IMR-90 (cell line): ENCODE measurements at places on chromosomes 4 and X. TPM values are rescaled to one million over a fixed set of nuclear protein-coding genes. Genes with fewer than 3 reads are reported as not detected.

Gene HGFAC
- not detected in 2 replicates for total RNA-seq

Gene GLRA2
- not detected in 2 replicates for total RNA-seq

Gene ERVMER34-1
- not detected in 2 replicates for total RNA-seq

Gene MAGEC3
- not detected in 2 replicates for total RNA-seq

GRCh38 chr4:163484906-163485305 lies 9.6 kb upstream of the TMA16 start:
- H3K4me3 ChIP-seq, result no peak overlapping the region
- no peaks in the 10 kb centered on the region for H3K4me1 ChIP-seq
- H3K36me3 ChIP-seq, result no peaks in the 10 kb centered on the region
- peaks cover 7% of the 10 kb centered on the region for H3K27me3 ChIP-seq
- peak; percentile 51 for DNase-seq
- H3K27ac ChIP-seq, result no peak overlapping the region

- H3K4me1 ChIP-seq, result peaks cover 17% of the 10 kb centered on the region
- no peaks in the 10 kb centered on the region for H3K27me3 ChIP-seq
- no peak overlapping the region for H3K4me3 ChIP-seq
- peak; percentile 50 for DNase-seq
- H3K36me3 ChIP-seq, result peaks cover 61% of the 10 kb centered on the region
These were observed 50.0 kb downstream of the CCNI start for GRCh38 chr4:77025643-77026321.

DNA sequence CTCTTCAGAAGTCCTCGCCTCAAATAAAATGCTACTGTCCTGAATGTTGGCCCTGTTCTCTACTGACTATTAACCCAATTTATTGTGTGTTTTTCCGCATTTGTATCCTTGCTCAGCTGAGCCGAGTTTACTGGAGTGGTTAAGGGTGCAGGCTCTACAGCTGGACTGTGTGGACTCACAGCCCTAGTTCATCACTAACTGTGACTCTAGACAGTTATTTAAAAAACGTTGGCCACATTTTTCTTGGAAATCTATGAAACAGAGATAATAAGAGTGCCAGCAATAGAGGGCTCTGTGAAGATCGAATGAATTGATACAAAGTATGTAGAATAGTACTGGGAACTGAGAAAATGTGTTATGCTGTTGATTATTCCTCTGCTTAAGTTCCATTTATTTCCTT lies 2.9 kb upstream of the GUF1 start:
- H3K4me3 ChIP-seq, result no peak overlapping the region
- no peak overlapping the region for H3K27ac ChIP-seq
- no peak for DNase-seq
- no peaks in the 10 kb centered on the region for H3K4me1 ChIP-seq
- no peaks in the 10 kb centered on the region for H3K27me3 ChIP-seq
- no peaks in the 10 kb centered on the region for H3K36me3 ChIP-seq

DNA sequence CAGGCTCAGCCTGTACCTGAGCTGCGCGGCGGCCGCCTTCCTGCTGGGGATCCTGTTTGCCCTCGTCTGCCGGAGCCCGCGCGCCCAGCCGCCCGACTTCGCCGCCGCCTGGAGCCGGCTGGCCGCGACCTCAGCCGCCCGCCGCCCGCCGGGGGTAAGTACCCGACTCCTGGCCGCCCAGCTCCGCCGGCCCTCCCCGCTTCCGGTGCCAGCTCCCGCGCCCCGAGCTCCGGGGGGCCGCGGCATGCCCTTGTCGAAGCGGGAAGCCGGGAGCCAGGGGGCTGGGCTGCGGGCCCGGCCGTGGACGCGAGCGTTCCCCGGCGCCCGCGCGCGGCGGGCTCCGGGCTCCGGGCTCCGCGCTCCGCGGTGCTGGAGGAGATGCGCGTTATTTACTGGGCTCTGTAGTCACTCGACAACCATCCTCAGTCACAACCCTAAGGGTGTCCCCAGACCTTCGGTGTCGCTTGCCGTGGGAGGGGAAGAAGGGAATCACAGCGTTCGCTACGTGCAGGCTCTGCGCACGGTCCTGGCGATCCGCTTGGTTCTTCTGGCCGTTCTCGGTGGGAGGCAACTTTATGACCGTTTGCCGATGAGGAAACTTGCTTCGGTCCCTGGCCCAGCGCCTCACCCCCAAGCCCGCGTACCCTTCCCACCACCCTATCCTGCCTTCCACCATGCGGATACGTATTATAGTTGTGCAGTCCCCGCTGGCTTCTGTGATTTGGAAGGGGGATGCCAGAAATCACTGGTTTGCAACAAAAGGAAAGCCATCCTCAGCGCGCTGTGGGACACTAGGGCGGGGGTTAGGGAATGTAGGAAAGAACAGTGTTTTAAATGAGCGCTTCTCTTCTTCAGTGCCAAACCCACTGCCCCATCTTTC lies 944 bp downstream of the SNX25 start:
- DNase-seq, result peak; percentile 56
- H3K4me1 ChIP-seq, result peaks cover 6% of the 10 kb centered on the region; the same call in 1 of the 2 replicates
- H3K4me3 ChIP-seq, result peak overlapping the region; percentile 93
- no peaks in the 10 kb centered on the region for H3K27me3 ChIP-seq
- H3K27ac ChIP-seq, result peak overlapping the region; percentile 73

DNA sequence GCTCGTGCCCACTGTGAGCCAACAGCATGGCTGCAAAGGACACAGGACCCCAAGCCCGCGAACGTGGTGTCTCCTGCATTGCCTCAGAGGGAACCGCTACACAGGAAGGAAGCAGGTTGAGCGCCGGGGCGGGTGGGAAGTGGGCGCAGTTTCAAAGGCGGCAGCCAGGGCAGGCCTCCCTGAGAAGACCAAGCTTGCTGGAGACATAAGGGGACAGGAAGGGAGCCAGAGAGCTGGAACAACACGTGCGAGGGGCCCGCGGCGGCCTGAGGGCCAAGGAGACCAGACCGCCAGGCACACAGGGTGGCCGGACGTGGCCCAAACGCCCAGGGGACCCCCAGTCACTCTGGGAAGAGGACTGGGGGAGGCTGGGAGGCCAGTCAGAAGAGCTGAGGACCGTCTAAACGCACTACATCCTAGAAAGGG lies 32.0 kb downstream of the CTBP1 start:
- no peak for DNase-seq
- peaks cover 75% of the 10 kb centered on the region for H3K36me3 ChIP-seq
- no peak overlapping the region for H3K27ac ChIP-seq
- H3K4me3 ChIP-seq, result no peak overlapping the region

GRCh38 chr4:24768604-24769003 lies 26.8 kb upstream of the SOD3 start:
- H3K27ac ChIP-seq, result no peak overlapping the region
- no peaks in the 10 kb centered on the region for H3K36me3 ChIP-seq
- no peaks in the 10 kb centered on the region for H3K27me3 ChIP-seq
- DNase-seq, result no peak
- no peak overlapping the region for H3K4me3 ChIP-seq
- H3K4me1 ChIP-seq, result peaks cover 11% of the 10 kb centered on the region

GRCh38 chr4:8090312-8090711 lies 68.3 kb downstream of the ABLIM2 start:
- peaks cover 12% of the 10 kb centered on the region for H3K27me3 ChIP-seq
- no peaks in the 10 kb centered on the region for H3K4me1 ChIP-seq
- no peak overlapping the region for H3K27ac ChIP-seq
- H3K4me3 ChIP-seq, result no peak overlapping the region
- H3K36me3 ChIP-seq, result no peaks in the 10 kb centered on the region

DNA sequence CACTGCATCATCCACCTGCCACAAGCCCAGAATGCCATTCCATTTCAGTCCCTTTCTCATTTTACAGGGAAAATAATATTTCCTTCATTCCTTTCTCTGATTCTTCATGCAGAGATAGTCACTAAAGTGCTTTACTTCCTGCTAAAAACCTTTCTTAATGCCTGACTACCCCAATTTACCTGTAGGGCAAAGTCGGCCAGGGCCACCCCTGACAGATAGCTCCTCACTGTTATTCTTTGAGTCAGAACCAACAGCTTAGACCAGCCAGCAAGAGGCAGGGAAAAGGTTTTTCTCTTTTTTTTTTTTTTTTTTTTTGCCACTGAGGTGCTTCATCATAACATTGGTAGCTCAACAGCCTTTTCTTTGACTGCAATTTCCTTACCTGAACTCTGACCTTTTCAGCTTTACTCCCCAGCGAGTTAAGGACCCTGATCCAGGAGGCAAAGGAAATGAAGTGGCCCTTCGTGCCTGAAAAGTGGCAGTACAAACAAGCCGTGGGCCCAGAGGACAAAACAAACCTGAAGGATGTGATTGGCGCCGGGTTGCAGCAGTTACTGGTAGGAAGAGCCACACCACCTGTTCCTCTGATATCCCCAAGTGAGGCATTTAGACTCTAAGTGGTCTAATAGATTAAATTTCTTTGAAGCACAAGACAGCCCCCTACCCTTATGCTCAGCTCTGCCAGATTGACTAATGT lies 85.0 kb downstream of the ALPK1 start:
- peaks cover 4% of the 10 kb centered on the region; the same call in 1 of the 2 replicates for H3K36me3 ChIP-seq
- DNase-seq, result no peak
- H3K4me3 ChIP-seq, result no peak overlapping the region
- H3K27me3 ChIP-seq, result no peaks in the 10 kb centered on the region
- no peak overlapping the region for H3K27ac ChIP-seq
- H3K4me1 ChIP-seq, result peaks cover 2% of the 10 kb centered on the region

DNA sequence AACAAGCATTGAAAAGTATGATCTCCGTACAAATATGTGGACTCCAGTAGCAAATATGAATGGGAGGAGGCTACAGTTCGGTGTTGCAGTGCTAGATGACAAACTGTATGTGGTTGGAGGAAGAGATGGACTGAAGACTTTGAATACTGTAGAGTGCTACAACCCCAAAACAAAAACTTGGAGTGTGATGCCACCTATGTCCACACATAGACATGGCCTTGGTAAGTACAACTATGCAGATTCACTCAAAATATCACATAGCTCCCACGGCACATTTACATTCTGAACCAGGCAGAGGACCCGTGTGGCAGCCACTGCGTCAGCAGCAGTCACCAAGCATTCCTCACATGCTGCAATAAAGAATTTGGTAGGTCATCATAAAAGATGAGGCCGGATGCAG lies 41.3 kb downstream of the KLHL5 start:
- no peaks in the 10 kb centered on the region for H3K27me3 ChIP-seq
- H3K4me3 ChIP-seq, result no peak overlapping the region
- H3K4me1 ChIP-seq, result no peaks in the 10 kb centered on the region
- H3K27ac ChIP-seq, result no peak overlapping the region

DNA sequence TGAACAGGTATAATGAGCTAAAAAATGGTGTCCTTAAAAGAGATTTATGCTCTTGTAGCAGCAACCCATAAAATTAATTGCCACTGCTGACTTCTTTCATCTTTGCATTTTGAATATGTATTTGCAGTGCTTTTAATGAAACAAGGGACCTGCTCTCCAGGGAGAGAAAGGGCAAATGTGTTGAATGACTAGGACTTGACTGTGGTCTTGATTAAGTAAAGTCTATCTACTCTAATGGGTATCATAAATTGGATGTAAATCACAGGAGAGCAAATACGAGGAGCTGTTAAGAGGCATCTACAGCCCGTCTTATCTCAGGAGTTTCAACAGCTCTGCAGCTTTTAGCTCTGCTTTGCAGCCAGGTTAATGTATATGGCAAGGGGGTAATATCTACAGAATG lies 216.4 kb downstream of the PALLD start:
- DNase-seq, result no peak
- no peaks in the 10 kb centered on the region for H3K27me3 ChIP-seq
- no peak overlapping the region for H3K27ac ChIP-seq
- no peaks in the 10 kb centered on the region; the same call in 1 of the 2 replicates for H3K36me3 ChIP-seq
- H3K4me1 ChIP-seq, result peaks cover 9% of the 10 kb centered on the region

- peaks cover 29% of the 10 kb centered on the region; the same call in 1 of the 2 replicates for H3K36me3 ChIP-seq
- no peak overlapping the region for H3K4me3 ChIP-seq
- no peak for DNase-seq
- no peak overlapping the region for H3K27ac ChIP-seq
- H3K4me1 ChIP-seq, result no peaks in the 10 kb centered on the region
These were observed 23.0 kb upstream of the GTPBP6 start for GRCh38 chrX:341541-342101.

DNA sequence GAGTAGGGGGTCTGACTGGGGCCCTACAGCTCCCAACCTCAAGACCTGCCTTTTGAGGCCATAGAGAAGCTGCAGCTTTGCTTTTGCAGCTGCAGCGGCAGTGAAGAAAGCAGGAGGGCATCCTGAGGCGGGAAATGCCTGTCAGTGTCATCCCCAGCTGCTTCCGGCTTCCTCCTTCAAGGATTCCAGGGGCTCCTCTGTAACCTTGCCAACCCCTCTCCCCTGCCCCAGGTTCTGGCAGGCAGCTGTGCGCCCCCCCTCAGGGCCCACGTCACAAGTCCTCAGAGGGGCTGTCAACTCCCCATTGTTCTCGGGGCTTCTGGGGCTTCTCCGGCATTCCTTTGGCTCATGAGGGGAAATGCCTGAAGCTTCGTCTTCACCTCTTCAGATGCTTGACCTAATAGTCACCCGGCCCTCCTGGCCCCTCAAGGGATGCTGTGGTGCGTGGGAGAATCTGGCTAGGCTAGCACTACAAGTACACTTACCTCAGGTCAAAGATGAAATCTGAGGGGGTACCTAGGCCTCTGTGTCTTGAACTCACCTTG lies 31.9 kb downstream of the APLN start:
- no peaks in the 10 kb centered on the region for H3K36me3 ChIP-seq
- peaks cover 9% of the 10 kb centered on the region for H3K27me3 ChIP-seq
- no peak overlapping the region for H3K27ac ChIP-seq
- DNase-seq, result peak; percentile 57
- no peaks in the 10 kb centered on the region for H3K4me1 ChIP-seq

DNA sequence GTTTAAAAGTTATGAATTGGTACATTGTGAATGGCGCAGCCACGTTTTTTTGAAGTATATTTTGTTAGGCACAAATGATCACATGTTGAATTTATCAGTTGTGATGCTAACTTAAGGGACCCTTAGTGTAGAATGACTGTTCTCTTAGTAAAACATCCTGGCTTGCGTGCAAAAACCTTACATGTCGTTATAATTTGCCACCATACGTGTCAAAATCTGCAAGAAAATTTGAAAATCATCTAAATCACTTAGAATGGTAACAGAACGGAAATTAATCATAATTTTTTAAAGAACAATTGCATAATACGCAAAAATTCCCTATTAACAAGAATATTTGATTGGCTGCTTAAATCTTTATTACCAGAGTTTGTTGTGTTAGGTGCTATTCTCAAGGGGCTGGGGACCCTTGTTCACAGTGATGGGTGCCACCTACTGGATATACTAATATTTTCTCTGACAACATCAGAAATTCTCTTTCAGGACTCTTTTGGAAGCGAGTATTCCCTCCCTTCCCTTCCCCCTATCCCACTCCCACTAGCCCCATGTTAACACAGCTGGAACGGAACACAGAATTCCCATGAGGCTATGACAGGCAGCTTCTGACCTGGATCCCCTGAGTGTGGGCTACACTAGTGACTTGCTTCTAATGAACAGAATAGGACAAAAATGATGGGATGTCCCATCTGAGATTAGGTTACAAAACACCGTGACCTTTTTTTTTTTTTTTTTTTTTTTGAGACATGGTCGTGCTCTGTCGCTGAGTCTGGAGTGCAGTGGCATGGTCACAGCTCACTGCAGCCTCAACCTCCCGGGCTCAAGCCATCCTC lies 71.8 kb downstream of the SUPT20HL2 start:
- H3K27me3 ChIP-seq, result peaks cover 4% of the 10 kb centered on the region; the same call in 1 of the 2 replicates
- no peaks in the 10 kb centered on the region for H3K4me1 ChIP-seq
- DNase-seq, result peak; percentile 39
- no peak overlapping the region for H3K4me3 ChIP-seq
